Thoracic aorta (tissue), 2 donors: ENCODE measurements at places on chromosomes 6 and 20. TPM values are rescaled to one million over a fixed set of nuclear protein-coding genes. Genes with fewer than 3 reads are reported as not detected.

Gene ABHD12
- total RNA-seq: 49.8 TPM

- DNase-seq: no peak
These were observed 9.0 kb downstream of the CST9 start for GRCh38 chr20:23596579-23597250.

Gene TSBP1
- not detected for total RNA-seq

Gene FKBP1C
- not detected for total RNA-seq

DNA sequence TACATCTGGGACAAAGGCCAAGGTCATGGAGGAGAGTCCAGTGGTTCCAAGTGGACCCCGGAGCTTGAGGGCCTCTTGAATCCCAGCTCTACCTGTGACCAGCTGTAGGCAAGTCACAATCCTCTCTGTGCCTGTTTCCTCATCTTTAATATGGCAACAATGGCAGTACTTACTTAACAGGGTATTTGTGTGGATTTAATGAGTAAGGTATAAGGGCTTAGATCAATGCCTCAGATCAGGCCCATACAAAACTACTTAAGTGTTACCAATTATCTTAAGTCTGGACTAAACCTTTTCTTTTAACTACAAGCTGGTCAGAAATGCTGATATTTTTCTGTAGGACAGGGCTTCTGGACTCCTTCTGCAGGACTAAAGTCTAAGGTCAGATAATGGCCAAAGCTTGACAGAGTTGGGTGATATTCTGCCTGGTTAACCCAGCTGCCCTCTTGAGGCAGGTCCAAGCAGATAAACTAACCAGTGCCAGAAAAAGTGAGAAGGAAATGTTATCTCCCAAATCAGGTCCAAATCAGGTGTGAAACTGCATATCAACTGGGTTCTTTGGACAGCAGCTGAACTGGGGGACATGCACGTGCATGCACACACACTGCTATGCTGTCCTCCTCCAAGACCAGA, 2.2 kb downstream of the SULF2 start:
- no peak for DNase-seq
